ENCODE measurements at places on chromosomes 2 and 18.

GRCh38 chr2:109128616-109129355 is at the start of gene SH3RF3:
Gene SH3RF3, plus strand, starts transcription at chr2:109129205.
- peak; percentile 52 for DNase-seq

- no peak for DNase-seq
These were observed 184.4 kb downstream of the LTBP1 start for GRCh38 chr2:33131111-33131510.

GRCh38 chr2:142605421-142605820 is 272.0 kb upstream of the KYNU start:
- no peak for DNase-seq

DNA sequence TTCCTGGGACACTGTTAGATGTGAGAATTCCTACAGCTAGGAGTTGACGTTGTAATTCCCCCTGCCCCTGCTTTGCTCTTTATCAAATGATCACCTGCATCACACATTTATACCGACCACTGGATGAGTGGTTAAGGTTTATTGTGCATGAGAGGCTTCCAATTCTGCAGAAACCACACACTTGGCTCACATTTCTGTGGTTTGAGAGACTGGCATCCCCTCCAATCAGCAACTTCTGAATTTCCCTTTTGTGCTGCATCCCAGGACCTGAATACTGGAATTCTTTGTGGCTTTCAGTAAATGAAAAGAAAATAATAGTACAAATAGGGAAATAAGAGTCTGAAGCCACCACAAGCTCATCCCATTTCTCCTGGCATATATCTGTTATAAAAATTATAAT is 628.7 kb upstream of the PIK3C3 start:
- DNase-seq, result no peak

- no peak for DNase-seq
These were observed 8.2 kb downstream of the SRSF7 start for GRCh38 chr2:38742797-38743559.

DNA sequence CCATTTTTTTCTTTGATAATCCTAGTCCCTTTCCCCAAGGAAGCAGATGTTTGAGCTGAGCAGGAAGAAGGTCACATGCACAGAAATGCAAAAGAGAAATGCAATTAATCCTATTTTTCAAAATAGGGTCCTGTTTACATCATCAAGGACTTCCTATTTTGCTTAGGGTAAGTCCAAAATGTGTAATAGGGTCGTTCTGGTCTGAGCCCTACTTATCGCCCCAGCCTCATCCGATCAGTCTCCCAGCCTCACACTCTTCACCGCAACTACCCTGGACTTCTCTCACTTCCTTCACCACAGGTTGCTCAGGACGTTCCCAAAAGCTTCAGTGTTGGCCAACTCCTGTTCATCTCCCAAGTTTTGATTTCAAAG is 32.8 kb downstream of the FOSL2 start:
- DNase-seq, result no peak

GRCh38 chr2:149410701-149411484 is 80.5 kb downstream of the LYPD6 start:
- DNase-seq, result no peak

- no peak for DNase-seq
These were observed 11.6 kb downstream of the TRAF3IP1 start for GRCh38 chr2:238331916-238332315.

DNA sequence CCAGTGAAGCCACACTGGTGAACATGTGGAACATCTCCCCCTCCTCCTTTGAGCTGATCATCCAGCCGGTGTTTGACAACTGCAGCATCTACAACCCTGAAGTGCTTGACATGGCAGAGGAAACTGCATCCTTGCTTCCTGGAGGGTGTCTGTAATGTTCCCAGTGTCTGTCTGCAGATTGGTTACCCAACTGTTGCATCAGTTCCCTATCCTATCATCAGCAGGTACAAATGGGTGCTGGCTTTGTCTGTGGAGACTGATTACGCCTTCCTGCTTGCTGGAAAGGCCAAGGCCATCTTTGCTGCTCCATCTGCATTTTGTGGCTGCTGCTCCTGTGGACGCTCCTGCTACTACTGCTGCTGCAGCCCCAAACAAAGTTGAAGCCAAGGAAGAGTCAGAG is 83.5 kb downstream of the SKA1 start:
- DNase-seq, result no peak
